Activated CD8-positive, alpha-beta memory T cell treated with anti-CD3 and anti-CD28 coated beads for 1 hour (primary cell): ENCODE measurements at places on chromosomes 3 and 15.

- no peak for DNase-seq
These were observed 272.0 kb upstream of the RORA start for GRCh38 chr15:61500951-61501620.

DNA sequence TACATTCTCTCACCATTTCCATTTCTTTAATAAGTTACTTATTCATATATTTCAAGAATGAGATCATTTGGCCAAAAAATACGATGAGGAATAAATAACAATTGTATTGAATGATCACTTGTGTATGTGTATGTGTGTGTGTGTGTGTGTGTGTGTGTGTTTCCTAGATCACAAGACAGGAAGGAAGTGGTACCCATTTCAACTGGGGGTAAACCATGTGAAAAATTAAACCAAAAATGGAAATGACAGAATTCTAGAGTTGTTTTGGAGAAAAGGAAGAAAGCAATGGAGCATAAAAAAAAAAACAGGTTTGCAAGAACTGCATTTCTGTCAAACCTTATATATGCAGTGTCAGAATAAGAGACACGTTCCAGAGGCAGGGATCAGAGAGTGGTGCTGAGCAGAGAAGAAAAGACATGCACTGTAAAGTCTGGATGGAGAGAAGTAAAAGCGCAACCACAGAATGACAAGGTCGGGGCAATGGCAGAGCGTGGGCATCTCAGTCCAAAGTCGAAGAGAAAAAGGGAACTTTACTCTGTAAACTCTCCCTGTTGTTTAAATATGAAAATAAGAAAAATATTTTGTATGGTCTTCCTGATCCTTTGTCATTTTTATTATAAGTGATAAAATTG is 75.5 kb downstream of the PEX5L start:
- DNase-seq, result no peak

DNA sequence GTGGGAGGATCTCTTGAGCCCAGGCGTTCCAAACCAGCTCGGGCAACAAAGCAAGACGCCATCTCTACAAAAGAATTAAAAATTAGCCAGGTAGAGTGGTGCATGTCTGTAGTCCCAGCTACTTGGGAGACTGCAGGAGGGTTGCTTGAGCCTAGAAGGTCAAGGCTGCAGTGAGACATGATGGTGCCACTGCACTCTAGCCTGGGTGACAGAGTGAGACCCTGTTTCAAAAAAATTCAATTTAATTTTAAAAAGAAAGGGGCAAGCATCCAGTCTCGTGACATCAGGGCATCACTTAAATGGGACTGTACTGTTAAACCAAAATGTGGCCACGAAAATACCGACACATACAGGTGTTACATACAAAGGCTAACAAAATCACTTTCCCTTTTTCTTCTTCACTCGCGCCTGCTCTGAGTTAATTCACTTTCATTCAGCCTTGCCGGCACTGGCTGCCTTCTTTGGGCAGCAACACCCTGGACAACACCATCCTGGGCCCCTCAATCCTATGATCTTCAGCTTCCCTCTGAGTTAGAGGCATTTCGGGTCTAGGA is 121.7 kb downstream of the LIPC start:
- DNase-seq, result no peak

- DNase-seq, result no peak
These were observed 160.2 kb downstream of the SERPINI1 start for GRCh38 chr3:167895684-167896083.

GRCh38 chr3:61865466-61866152 is 304.2 kb downstream of the PTPRG start:
- no peak for DNase-seq

GRCh38 chr3:126133606-126134005 is 46.8 kb downstream of the ALDH1L1 start:
- no peak for DNase-seq

DNA sequence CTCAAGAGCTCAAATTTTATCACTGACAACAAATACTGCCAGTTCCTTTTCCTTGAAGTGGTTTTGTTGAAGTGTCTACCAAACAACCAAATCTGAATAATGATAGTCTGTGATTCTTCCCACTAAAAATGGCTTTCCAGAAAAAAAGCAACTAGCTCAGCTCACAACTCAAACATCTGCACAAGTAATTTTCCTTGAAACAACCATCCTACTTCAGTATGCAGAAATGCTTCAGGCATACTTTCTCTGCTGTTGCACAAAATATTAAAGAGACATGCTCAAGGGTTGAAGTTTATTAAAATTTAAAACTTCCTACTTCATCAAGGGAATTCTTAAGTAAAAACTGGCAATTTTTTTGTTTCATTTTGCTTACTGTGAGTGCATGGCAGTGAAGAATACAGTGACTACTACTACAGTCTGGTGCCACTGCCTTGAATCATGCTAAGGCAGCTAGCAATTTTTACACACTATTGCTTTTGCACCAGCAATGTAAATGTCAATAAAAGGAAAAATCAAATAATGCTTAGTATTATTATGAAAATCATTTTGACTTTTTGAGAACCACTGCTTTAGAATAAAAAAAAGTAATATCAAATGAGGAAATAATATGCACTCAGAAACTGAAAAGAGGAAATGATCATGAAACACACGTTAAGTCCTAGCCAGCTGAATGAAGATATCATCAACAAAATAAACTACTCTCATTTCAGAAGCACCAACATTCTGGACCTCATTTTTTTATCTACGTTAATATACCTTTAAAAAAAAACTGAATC is 33.6 kb downstream of the VPS13C start:
- no peak for DNase-seq

GRCh38 chr3:52845157-52845556 is 10.3 kb upstream of the MUSTN1 start:
- no peak for DNase-seq

- no peak for DNase-seq
These were observed 38.5 kb upstream of the CPB1 start for GRCh38 chr3:148789146-148789545.
